ENCODE measurements at places on chromosomes 3 and 15.

GRCh38 chr3:184227481-184227935, 1.9 kb upstream of the VWA5B2 start:
- no peak for DNase-seq

GRCh38 chr3:150271591-150271960, 136.5 kb upstream of the TSC22D2 start:
- no peak for DNase-seq

- no peak for DNase-seq
Observed at GRCh38 chr15:74626752-74627692, 11.4 kb downstream of the CLK3 start.

DNA sequence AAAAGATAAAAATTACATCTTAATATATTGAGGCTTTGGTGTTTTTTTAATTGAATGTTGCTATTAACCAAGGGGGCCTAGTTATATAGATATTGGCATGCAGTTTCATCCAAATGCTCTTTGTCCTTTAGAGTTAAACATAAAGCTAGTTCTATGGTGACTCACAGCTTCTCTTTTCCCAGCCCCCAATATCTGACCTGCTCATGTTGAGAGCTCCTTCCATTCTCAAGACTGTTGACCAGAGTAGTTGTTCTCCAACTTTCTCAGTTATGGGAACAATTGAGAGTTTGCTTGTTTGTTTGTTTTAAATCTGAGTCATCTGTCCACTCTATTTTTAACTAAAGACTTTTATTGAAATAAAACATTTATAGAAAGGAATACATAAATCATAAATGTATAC, 15.8 kb upstream of the RARB start:
- DNase-seq: no peak

DNA sequence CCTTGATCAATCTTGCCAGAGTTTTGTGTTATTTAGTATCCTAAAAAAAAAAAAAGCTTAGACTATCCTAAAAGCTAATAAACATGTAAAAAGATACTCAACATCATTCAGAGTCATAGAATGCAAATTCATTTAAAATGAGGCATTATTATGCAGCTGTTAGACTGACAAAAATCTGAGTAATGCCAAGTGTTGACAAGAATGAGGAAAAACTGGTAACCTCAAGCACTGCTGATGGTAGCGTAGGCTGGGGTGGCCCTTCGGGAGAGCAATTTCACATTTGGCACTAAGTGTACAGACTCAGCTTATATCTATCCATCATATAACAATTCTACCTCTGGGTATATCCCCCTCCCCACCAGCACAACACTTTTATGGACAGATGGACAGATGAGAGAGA, 280.4 kb downstream of the RAP2B start:
- no peak for DNase-seq

GRCh38 chr3:99508191-99508590, 130.2 kb upstream of the COL8A1 start:
- no peak for DNase-seq
